Stimulated activated CD4-positive, alpha-beta T cell treated with anti-CD3 and anti-CD28 coated beads, Interleukin-4, amount 100 ng/mL, for 24 hours (primary cell): ENCODE measurements at places on chromosomes 6 and 20.

DNA sequence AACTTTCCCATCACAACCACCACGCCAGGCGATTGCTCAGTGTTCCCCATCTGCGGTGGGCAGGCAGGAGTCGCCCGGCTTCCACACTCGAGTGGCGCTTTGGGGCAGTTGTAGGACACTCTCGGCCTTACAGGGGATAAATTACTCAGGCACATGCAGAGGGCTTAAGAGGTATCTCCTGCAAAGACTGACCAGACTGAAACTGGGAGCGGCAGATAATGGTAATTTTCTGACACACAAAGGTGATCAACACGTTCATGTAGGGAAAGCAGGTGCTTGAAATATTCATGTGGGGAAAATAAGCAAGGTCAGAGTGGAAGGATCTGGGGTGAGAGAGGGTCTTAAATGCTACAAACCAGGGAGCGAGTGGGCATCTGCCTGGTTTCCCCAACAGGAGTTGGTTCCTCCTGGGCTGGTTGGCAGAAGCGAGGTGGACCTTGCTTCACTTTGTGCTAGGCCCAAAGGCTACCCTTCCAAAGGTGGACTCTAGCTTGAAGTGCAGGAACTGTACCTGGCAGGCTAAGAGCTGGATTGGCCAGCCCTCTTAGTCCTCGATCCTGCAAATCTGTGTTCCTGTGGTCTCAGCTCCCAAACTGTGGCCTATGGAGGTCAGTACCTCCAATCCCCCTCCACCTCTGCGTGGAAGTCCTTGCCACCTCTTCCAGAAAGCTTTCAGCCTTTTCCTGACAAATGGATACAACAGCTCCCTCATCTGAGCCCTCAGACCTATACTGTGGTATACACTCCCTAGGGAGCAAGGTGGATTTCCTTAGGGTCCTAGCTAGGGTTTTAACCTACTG lies 16.7 kb downstream of the PLAGL2 start:
- no peak for DNase-seq

DNA sequence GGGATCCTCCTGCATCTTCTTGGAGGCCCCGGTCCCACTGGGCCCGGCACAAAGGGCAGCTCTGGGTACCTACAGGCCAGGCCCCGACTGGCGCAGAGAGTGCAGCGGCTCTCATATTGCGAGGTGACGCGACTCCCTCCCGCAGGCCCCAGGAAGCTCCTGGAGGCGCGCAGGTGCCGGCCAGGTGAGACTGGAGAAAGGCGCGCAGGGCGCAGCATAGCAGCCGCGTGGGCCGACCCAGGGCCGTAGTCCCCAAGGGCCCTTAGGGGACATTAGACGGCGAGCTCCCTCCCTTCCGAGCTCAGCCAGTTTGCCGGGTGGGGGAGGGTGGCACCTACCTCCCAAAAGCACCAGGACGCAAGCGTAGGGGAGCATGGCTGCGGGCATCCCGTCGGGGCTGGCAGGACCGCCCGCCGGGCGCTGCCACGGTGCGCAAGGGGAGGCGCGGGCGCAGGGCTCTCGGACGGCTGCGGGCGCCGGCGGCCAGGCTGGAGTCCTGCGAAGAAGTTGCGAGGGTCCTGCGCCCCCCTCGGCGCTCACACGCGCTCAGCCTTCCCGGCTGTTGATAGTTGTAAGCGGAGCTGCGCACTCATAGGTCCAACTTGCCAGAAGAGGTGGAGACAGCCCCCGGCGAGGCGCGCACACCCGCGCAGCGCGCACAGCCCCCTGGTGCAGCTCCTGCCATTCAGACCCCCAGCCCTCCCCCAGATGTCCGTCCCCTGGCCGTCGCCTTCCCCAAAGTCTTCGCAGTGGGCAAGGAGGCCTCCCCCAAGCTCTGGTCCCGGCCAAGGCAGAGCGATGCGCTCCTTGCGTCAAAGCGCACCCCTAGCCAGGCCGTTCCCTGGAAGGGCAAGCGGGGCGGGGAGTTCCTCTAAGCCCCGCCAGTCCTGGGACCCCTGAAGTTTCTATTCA lies 622 bp downstream of the APCDD1L start:
- DNase-seq: no peak

- no peak for DNase-seq
Measured at GRCh38 chr6:14795451-14795850, 450.4 kb upstream of the JARID2 start.

GRCh38 chr6:14754751-14755513 lies 490.9 kb upstream of the JARID2 start:
- DNase-seq: peak; percentile 76

GRCh38 chr6:154267508-154268106 lies 89.0 kb downstream of the IPCEF1 start:
- no peak for DNase-seq

DNA sequence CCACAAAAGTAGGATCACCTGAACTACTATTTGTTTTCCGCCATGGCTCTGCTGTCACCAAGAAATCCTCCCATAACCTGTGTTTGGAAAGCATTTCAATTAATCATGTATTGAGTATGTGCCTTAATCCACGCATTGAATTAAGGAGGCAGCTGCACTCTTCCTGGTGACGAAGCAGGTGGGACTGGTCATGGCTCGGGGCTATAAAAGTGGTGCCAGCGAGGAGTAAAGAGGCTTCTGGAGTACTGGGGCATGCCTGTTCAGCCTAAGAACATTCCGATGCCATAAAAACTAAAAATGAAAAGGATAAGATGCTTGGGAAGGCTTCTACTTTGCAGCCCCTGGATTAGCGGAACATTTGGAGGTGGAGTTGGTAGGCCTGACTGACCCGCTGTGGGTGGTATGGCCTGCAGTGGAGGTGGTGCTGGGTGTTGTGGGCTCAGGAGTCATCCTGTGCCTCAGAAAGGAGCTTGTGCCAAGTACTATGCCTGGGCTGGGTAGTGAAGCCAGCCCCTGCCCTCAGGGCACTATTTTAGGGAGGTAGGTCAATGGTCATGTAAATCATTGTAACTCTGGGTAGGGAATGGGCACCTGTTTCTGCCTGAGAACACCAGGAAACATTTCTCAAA lies 110.5 kb downstream of the B3GAT2 start:
- no peak for DNase-seq

- DNase-seq: no peak
Measured at GRCh38 chr6:39515006-39515405, 192.5 kb upstream of the KCNK16 start.

DNA sequence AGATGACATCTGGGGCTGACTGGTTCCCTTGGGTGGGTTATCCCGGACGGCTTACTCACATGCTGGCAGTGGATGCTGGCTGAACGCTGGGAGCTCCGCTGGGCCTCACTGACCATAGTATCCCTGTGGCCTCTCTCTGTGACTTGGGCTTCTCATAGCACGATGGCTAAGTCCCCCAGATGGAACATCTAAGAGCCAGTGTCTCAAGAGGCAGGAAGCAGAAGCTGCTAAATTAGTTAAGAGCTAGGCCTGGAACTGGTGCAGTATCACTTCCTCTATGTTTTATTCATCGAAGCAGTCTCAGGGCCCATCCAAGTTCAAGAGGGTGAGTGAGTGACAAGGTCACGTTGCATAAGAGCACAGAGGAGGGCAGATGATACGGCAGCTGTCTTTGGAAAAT lies 116.5 kb upstream of the LAMP5 start:
- DNase-seq: no peak

DNA sequence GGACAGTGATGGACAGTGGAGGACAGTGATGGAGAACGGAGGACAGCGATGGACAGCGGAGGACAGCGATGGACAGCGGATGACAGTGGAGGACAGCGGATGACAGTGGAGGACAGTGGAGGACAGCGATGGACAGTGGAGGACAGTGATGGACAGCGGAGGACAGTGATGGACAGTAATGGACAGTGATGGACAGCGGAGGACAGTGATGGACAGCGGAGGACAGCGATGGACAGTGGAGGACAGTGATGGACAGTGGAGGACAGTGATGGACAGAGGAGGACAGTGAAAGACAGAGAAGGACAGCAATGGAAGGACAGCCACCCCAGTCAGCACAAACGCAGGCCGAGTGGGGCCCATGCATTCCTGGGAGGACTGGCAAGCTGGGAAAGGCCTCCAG lies 3.4 kb upstream of the NKAIN4 start:
- DNase-seq: no peak

GRCh38 chr20:37973059-37973910 lies 60.0 kb downstream of the TTI1 start:
- DNase-seq: no peak

DNA sequence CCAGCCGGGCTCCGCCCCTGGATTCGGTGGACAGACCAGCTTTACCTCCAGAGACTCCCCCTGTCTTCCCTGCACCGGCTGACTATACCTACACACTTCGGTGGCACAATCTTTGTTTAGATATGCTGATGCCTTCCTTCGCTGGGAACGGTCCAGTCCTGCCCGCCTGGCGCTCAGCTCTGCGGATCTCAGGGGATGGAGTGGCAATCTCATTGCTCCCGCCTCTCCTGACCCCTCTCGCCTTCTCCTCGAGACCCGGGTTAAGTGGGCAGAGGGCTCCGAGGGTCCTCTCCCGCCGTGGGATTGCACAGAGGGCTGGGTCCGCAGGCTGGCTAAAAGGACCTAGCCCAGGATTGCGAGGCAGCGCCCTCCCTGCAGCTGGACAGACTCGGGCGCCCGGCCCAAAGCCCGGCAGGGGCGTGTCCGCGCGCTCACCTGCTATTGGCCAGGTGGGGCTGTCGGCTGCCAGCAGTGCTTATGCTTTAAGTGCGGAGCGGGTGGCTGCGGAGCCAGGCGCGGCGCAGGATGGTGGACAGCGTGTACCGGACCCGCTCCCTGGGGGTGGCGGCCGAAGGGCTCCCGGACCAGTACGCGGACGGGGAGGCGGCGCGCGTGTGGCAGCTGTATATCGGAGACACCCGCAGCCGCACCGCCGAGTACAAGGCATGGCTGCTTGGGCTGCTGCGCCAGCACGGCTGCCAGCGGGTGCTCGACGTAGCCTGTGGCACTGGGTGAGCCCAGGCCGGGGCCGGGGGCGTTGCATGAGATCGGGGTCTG lies at the start of gene GNMT:
TSS of gene GNMT (plus strand) at position 512 of the 777 bp plus-strand sequence. CDS start at position 526, 14 bp downstream.
- peak; percentile 27 for DNase-seq

DNA sequence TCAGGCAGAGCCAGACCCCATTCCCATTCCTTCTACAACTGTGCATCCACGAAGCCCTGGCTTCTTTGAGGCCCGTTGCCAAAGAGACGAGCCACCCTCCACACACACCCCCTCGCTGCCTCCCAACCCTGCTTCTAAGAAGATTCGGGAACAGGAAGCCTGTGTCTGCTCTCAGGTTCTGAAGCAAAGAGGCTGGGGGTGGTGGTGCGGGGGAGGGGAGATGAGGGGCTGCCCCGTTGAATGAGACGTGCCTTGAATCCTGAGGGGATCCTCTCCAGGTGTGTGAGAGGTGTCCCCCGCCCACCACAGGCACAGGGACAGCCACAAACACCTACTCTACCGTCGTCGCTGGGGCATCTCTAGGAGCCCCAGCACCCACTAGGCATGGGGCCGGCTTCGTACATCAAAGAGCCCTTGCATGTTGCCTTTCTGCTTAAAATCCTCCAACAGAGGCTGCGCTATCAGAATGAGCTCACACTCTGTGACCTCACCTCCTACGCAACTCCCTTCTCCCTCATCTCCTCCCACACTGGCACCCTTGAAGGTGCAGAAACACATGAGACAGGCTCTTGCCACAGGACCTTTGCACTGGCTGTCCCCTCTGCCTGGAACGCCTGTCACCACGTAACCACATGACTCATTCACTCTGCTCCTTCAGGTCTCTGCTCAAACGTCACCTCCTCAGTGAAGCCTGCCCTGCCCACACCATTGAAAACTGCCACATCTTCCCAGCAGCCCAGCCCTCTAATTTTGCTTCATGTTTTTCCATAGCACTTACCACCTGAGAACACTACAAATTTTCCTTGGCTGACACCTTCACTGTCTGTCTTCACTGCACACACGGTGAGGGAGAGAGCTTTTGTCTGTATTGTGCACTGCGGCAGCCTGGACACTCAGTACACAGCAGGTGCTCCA lies 58.5 kb downstream of the PREX1 start:
- peak; percentile 91 for DNase-seq

DNA sequence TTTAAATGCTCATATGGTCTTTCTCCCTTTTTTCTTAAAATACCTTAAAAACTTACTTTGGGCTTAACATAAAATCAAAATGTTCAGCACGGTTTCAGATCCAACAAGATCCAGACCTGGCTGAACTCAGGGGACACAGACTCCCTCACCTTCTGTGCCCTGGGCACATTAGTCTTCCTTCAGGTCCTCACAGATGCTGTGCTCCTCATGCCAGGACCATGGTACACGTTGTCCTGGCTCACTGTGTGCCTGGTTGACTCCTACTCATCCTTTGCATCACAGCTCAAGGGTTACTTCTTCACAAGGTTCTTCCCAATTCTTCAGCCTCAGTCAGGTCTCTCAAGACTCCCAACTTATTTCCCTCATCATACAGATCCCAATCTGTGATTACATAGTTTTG lies 73.6 kb upstream of the TCF21 start:
- DNase-seq: no peak

- no peak for DNase-seq
Measured at GRCh38 chr20:34472246-34472925, 43.8 kb upstream of the DYNLRB1 start.

DNA sequence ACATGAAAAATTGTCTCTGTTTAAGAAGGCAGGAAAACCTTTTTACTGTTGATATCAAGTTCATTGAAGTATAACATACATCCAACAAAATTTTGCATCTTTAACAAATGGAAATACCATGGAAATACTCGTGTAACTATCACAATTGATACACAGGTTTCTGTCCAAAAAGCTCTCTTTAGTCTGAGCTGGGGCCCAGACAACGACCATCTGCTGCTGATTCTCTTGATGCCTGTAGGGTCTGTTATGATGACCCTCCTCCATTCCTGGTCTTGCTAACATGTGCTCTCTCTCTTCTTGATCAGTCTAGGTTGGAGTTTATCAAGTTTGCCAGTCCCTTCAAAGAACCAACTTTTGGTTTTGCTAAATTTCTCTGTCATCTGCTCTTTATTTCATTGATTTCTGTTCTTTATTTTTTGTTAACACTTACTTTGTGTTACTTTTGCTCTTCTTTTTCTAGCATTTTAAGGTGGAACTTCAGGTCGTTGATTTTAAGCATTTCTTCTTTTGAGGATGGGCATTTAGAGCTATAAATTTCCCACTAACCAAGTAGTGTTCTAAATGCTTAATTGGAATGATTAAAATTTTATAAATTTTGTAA lies 116.8 kb downstream of the PSMB1 start:
- no peak for DNase-seq

GRCh38 chr6:136090929-136091328 lies 159.2 kb downstream of the MTFR2 start:
- no peak for DNase-seq

- DNase-seq: no peak
Measured at GRCh38 chr6:43922426-43923375, 152.7 kb downstream of the VEGFA start.

DNA sequence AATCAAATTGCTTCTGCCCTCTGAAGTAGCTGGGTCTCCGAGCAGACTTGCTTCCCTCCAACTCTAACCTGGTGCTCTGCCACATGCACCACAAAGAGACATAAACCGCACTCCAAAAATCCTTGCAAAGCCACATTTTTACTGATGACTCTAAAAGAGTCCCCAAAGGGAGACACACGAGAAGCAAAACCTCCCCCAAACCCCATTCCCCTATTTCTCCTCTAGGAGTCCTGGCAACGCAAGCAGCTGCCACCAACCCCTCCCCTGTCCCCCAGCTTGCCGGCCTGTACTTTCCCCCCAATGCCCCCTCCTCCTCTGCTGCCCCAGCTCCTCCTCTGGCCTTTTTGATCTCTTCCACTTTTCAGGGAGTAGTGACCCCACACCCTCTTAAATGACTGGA lies 180.1 kb upstream of the ARID1B start:
- no peak for DNase-seq
